ENCODE measurements at places on chromosomes 6 and 20.

GRCh38 chr20:63351811-63352591 is 9.1 kb downstream of the CHRNA4 start:
- DNase-seq, result no peak

GRCh38 chr6:52328729-52329128 is 33.2 kb upstream of the PAQR8 start:
- DNase-seq, result no peak

DNA sequence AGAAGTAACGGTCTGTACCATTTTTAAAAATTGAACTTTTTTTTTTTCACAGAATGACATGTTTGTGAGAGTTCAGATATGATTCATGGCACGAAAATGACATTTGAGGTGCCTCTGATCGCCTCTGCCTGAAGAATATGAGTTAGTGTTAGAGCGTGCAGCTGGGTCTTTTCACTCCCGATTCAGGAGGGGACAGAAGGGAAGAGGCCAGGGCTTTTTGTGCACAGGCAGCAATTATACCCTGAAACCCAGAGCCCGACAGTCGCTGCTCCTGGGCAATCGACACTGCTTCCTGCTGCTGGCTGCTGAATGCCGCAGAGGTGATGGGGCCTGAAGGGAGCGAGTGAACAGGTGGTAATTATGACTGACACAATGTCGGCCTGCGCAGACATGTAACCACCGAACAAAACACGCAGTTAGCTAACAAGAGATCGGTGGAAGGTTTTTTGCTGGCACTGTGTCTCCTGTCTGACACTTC is 652.0 kb upstream of the NOX3 start:
- no peak for DNase-seq

GRCh38 chr20:4606051-4606450 is 115.7 kb upstream of the PRND start:
- DNase-seq, result no peak

DNA sequence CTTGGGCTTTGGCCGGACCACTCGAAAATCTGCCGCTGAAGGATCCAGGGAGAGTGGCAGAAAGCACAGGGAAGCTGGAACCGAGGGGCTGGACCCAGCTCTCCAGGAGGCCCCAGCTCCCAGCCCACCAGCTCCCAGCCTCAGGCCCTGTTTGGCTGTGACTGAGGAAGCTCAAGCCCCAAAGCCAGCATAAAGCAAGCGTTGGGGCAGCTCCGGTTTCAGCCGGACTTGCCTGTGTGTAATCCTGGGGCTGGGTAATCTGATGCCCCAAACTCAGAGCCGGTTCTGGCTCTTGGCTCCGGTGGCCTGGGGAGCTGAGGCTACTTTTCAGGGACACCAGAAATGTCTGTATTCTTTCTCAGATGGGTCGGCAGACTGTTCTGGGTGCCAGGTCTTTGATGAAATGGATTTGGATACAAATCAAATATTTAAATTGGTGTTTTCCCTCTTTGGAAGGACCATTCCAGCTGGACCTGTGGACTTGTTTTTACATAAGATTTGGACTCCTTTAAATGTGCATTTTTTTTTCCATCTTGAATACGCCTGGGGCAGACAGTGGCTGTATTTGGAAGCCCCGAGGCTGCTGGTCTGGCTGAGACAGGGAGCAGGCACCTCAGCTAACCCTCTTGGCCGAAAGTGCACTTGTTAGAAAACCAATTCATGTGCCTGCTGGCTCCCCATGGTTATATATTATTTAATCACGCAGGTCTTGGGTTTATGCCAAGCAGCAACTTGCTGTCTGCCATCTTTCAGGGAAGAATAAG is 29.7 kb downstream of the RPP40 start:
- no peak for DNase-seq

DNA sequence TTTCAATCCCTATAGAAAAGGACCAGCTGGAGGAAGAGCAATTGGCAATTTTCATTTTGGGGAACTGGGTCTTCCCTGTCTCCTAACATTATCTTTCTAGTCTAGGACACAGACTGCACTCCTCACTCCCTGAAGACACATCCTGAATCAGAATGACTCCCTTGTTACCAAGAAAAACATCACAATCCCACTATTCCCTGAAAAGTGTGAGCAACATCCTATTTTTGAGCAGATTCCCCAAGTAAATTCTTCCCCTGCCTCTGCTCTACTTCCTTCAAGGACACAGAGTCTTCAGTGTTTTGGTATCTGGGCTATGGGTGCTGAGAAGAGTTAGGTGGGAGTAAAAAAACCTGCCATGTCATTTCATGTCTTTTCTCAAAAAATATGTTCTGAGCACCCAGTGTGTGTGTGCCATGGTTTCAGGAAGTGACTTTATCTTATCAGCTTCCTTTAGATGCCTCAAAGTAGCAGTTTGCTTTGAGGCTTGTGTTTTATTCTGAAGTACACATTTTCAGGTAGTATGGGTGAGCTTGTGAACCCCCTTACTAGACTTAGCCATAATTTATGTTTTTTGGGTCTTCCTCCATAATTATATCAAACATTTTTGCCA is 12.4 kb downstream of the LAMA4 start:
- DNase-seq, result no peak

DNA sequence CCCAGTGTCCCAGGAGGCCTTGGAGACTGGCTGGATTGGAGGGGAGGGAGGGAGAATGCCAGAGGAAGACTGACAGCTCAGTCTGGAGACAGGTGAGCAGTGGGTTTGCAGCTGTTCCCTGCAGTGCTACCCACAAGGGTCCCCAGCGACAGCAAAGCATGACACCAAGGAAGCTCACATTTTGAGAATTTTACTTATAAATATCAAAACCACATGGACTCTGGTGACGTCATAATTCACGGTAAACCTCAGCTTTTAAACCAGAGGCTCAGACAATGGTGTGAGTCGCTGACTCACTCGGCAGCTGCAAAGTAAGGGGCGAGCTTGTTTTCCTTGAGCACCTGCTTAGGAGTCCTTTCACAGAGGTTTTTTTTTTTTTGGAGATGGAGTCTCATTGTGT is 65.2 kb downstream of the THBS2 start:
- no peak for DNase-seq

DNA sequence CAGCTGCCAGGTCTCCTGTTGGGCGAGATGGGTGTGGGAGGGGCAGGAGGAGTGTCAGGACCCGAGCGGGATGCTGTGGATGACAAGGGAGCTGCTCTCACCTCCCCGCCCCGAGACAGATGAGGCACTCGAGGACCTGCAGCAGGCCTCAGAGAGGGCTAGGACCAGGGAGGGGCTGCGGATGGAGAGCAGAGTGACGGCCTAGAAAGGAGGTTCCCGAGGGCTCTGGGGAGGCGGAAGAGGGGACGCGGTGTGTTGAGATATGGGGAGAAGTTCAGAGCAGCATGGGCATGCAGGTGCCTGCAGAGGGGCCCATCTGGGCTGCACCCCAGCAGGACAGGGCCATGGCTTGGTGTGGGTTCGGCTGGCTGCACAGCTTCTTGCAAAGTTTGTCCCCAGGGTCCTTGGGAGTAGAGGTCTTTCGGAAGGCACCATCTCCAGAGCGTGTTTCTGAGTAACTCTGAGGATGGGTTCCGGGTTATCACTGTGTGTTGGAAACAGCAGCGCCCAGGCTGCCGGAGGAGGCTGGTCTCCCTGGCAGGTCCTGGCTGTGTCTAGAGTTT is 104.6 kb downstream of the PAX1 start:
- no peak for DNase-seq

Data from stimulated activated CD8-positive, alpha-beta memory T cell treated with anti-CD3 and anti-CD28 coated beads, Interleukin-4, amount 100 ng/mL, for 1 hour (primary cell).